ENCODE measurements at places on chromosomes 16 and 17.

- no peak for DNase-seq
Measured at GRCh38 chr17:7133424-7133823, 18.8 kb upstream of the ASGR2 start.

GRCh38 chr17:55433029-55433628, 11.5 kb upstream of the MMD start:
- no peak for DNase-seq

DNA sequence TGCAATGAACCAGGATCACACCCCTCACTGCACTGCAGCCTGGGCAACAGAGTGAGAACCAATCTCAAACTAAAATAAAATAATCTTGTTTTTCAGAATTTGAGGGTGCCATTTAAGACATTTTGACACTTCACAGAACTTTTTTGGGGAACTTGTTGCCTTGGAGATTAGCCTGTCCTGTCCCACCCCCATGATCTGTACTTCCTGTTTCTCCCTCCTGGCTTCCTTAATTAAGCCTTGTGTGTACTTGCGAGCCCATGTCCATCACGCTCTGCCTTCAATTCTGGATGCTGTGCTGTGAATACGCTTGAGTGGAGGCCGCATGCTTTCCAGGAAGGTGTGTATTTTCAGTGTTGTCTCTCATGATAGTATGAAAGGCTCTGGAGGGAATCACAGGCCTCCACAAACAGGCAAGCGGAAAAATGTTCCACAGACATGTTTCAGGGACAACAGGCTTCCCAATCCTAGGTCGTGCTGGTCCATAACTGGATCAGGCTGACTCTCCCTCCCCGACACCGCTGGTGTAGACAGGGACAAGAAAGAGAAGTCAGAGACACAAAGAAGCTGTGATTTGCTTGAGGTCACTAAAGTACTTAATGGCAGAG, 56.9 kb downstream of the NOS2 start:
- no peak for DNase-seq

DNA sequence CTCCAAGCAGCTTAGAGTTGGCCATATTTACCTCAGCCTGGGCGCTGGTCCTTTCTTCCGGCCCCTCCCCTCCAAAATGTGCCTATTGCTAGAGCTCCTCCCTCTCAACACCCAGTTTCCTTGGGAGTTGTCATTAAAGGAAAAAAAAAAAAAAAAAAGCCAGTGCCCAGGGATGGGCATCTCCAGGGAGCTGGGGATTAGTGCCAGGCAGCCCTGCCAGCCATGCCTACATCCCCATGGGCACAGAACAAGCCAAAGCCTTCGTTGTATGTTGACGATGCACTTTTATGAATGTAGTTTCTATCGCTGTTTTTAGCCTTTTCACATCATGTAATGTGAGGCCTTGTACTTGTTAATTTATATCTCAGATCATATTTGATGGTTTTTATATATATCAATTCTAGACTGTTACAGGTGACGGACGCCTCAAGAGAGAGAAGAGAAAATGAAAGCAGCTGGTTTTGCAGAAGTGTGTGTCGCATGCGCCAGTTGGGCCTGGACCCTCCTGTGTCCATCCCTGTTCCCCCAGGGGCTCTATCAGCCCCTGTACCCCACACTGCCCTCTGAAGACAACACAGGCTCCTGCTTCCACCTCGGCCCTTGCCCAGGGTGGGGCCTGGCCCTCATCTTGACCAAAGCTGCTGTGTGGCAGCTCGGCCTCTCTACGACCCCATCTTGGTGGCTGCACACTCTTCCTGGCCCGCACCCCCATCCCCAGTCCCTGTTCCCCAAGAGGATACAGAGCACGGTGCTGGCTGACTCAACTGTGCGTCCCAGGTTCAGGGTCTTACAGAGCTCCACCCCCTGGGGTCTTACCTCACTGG, 4.8 kb downstream of the LIMD2 start:
- no peak for DNase-seq

Data from activated CD8-positive, alpha-beta memory T cell treated with anti-CD3 and anti-CD28 coated beads for 1 hour (primary cell).